HFF-Myc (cell line): ENCODE measurements at places on chromosomes 4 and X.

GRCh38 chr4:140308366-140309123, 64.9 kb upstream of the SCOC start:
- no peak for DNase-seq

GRCh38 chrX:118552121-118552900, 56.7 kb downstream of the DOCK11 start:
- DNase-seq: no peak

DNA sequence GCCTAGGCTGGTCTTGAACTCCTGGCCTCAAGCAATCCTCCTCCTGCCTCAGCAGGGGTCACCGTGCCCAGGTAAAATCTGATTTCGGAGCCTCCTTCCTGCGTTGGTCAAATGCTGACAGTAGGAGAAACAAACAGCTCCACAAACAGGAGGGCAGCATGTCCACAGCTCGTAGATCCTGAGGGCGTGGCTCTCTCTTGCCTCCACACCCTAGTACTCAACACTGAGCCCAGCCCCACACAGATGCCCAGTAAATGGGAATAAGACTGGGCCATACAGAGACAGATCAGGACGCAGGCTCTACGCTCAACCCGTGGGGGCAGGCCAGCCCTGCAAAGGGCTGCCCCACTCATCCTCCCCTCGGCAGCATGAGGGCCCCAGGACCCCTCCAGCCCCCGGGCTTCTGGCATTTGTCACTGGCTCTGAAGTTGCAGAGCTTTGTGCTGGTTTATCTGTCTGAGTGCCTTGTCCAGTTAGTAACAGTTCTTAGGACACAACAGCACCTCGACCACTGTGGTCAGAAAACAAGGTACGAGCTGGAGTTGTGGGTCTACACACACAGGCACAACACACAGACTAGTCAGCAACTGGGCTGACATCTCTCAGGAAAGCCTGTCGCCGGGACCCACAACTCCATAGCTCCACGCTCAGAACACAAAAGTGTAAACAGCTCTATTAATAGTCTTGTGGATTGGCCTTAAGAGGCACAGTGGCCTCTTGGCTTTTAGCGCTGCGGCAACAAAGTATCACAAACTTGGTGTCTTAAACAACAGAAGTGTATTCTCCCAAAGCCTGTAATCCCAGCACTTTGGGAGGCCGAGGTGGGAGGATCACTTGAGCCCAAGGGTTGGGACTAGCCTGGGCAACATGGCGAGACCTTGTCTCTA, 5.2 kb downstream of the TNIP2 start:
- DNase-seq: no peak

DNA sequence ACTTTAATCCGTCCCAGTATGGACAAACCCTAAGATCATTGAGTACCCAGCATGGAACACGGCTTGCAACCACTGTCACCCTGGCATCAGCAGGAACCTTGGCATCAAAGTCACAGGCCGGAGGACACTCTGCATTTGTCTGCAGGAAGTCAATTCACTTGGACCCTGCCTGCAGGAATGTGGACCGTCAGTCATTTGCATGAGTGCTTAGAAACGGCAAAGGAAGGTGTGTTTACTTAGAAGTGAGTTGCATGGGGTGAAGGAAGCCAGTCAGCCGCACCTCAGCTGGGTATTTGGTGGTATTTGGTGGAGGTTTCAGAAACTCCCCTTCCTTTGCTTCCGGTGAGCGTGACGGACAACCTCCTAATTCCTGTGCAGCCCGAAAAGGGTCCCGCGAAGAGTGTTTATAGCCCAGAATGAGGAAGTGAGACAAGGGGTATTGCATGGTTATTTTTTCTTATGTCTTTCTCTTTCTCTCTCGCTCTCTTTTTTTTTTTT, 15.5 kb downstream of the P2RY8 start:
- no peak for DNase-seq

DNA sequence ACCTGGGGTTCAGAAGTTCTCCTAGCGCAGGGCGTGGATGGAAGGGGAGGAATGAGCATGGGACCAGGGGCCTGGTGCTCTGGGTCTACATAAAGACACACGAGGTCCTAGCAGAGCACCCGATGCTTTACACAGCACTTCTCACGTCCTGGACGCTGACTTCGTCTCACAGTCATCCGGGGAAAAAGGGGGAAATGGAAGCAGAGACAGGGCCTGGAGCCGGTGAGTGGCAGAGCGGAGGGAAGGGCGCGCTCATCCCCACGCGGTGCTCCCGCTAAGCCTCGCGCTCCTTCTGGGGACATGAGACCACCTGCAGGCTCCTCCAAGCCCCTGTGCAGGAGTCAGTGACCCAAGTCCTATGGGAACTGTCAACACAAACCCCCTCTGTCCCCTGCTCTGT, 157.7 kb downstream of the AFAP1 start:
- DNase-seq: no peak

GRCh38 chr4:147456706-147457105, 24.2 kb upstream of the EDNRA start:
- no peak for DNase-seq

GRCh38 chr4:138967313-138967712, 48.3 kb upstream of the NOCT start:
- DNase-seq: no peak

DNA sequence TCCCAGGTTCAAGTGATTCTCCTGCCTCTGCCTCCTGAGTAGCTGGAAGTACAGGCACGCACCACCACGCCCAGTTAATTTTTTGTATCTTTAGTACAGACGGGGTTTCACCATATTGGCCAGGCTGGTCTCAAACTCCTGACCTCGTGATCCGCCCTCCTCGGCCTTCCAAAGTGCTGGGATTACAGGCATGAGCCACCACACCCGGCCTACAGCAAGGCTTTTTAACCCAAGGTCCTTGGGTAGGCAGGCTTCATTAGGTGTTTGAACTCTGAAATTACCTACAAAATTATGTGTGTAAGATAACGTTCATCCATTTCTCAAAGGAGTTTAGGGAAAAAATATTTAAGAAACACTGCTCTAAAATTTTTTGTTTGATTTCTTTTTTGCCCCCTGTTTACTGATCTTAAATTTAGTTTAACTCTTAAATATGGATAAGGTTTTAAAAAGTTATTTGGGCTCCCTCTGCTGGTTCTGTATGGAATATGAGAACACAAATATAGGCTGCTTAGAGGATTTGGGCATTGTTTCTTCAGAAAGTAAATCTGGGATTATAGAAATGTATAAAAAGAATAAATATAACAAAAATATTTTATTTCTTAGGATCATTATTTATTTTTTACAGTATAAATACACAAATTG, 92.8 kb downstream of the CBR4 start:
- peak; percentile 31 for DNase-seq

- DNase-seq: no peak
These were observed 89.3 kb downstream of the RLIM start for GRCh38 chrX:74525116-74525515.
